ENCODE measurements at places on chromosomes 16 and 17.

DNA sequence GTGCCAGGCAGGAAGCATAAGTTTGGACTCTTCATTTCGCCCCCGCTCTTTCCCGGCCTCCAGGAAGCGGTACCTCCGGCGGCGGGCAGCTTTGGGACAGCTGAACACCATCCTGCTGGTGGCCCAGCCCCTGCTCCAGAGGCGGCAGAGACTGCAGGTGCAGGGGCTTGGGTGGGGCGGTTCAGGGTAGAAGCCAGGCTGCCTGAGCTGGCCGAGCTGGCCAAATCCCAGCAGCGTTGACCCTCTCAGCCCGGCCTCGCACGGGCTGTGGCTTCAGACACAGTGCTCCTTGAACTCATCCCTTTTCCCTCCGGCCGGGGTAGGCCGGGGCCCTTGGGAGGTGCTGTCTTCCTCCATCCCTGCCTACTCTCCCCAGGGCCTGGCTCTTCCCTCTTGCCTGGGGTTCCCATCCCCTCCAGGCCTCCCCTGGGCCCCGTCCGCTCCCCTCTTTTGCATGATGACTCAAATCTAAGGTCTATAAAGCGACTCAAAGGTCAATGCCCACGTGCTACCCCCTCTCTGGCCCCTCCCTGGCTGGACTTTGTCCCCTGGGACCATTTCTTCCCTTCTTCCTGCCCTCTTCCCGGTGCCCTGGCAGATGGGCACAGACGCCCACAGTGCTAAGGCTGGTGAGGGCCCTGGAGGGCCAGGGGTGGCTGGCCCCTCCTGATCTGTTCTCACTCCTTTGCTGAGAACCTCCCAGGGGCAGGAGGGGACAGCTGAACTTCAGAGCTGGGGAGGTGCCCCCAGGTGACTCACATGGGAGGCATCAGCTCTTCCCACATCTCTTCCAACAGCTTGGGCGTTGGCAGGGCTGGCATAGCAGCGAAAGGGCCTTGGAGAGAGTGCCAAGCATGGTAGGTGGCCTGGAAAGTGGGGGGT, 22.7 kb downstream of the MYO15B start:
- no peak for DNase-seq

GRCh38 chr17:56222255-56222654, 69.0 kb downstream of the ANKFN1 start:
- no peak for DNase-seq

- DNase-seq: no peak
Measured at GRCh38 chr16:26765087-26765486, 301.6 kb upstream of the C16orf82 start.

GRCh38 chr17:34125921-34126320, 129.2 kb upstream of the CCL2 start:
- DNase-seq: no peak

DNA sequence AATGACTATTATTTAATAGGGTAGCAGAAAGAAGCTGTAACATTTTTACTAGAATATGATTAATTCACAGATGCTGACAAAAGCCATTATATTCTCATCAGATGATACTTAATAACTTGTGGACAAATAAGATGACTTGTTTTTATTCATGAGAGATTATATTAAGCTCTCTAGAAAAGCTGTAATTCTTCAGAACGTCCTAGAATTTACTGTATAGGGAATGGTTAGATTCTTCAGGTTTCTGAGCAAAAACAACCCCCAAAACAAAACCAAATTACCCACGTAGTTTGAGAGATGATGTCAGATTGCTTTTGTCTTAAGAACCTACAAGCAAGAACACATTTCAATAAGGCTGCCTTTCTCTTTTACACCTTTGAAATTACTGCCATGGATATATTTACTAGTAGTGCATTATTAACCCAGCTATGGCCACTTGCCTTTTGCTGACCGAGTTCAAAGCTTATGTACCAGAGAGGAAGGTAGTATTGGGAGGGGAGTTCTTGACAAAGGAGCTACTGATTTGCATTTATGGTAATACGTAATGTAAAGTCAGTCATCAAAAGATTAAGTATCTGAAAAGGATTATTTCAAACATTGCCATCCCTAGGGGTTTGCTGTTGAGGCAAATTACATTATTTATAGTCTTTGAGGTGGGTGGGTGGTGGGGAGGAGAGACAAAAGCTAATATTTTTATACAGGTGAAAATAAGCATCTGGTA, 51.7 kb downstream of the NLK start:
- DNase-seq: no peak

All from HS-5 (cell line).